ENCODE measurements at places on chromosomes 5 and 9.
A peak's percentile ranks its signal among the peaks of the same experiment; 100 is the strongest.

DNA sequence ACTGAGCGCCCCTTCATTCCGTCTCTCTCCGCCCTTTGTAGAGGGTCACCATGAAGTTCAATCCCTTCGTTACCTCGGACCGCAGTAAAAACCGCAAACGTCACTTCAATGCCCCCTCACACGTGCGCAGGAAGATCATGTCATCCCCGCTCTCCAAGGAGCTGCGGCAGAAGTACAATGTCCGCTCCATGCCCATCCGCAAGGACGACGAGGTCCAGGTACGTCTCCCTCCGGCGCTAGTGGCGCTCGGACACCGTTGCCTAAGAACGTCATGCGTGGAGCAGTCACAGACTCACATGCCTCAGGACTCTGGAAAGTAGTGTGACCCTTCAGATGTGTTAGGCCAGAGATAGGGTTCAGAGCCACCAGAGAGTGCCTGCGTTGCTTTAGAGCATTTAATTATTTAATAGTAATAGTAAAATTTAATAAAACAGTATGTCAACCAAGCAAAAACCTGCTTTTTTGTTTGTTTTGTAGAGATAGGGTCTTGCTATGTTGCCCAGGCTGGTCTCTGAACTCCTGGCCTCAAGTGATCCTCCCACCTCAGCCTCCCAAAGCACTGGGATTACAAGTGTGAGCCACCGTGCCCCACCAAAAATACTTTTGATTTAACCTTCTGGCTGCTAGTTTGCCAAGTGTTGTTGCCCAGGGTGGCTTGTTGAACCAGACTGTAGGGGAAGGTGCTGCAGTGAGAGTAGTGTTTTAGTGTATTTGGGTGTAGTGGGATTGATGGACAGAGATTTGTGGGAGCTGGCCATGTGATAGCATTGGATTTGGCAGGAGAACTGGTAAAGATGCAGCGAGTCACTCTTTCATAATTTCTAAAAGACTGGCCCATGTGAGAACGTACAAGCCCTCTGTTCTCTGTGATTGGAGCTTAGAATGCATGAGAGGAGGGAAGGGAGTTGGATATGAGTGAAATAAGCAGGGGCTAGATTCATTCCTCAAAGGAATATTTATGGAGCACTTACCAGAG lies 888 bp downstream of the RPL26L1 start:
- DNase-seq, result no peak

GRCh38 chr9:119083673-119084072 lies 285.6 kb downstream of the BRINP1 start:
- no peak for DNase-seq

GRCh38 chr9:93329629-93330280 lies 121.7 kb upstream of the FAM120A start:
- DNase-seq, result no peak

- no peak for DNase-seq
These were observed 50.9 kb downstream of the AP3B1 start for GRCh38 chr5:78243639-78244038.

GRCh38 chr5:439181-439580 lies 3.8 kb upstream of the EXOC3 start:
- DNase-seq, result peak; percentile 33

- DNase-seq, result no peak
These were observed 24.0 kb downstream of the GALNT10 start for GRCh38 chr5:154214371-154215106.

DNA sequence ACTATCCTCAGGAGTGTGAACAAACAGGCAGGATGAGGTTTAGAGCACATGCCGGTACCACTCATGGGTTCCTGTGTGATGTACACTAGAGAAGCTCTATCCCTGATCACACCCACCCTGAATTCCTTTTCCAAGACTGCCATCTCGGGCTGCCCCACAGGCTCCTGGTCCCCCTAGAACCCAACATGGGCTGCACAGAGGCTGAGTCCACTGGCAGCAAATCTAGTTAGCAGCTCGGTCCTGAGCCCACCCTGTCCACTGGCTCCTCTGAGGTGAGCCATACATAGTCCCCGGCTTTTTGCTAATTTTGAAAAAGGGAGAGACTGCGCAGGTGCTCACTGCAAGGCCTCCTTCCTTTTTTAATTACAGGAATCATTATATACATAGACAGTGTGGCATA lies 227.0 kb downstream of the FSTL4 start:
- no peak for DNase-seq

Data from adrenal gland (tissue), 19 donors.